GDM1 (cell line): ENCODE measurements at places on chromosomes 12 and 14.

DNA sequence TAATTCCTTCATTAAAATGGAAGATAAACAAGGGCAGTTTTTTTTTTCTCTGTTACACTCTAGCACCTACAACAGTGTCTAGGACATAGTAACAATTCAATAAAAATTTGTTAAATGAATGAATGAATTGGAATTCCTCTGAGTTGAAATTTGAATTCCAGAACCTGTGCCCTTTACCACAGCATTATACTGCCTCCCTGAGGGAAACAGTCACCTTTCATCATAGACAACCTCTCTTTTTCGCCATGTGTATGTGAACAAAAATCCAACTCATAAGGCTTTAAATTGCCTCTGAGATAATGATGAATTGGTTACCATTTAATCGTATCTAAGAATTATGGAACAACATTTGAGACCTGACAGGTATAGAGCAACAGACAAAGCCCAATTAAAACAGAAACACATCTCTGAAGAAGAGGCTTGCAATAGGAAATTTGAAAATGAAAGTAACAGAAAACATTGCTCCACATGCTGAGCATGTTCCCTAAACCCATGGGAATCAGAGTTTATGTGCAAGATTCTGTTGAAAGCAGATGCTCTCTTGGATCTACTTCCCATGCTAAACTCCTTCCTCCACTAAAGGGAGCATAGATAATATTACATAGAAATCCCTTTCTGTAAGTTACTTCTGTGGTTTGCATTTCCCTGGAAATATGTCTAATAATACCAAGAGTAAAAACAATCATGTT is 657.8 kb downstream of the GALC start:
- DNase-seq: no peak

GRCh38 chr14:32561520-32561919 is 232.4 kb downstream of the AKAP6 start:
- DNase-seq: no peak

DNA sequence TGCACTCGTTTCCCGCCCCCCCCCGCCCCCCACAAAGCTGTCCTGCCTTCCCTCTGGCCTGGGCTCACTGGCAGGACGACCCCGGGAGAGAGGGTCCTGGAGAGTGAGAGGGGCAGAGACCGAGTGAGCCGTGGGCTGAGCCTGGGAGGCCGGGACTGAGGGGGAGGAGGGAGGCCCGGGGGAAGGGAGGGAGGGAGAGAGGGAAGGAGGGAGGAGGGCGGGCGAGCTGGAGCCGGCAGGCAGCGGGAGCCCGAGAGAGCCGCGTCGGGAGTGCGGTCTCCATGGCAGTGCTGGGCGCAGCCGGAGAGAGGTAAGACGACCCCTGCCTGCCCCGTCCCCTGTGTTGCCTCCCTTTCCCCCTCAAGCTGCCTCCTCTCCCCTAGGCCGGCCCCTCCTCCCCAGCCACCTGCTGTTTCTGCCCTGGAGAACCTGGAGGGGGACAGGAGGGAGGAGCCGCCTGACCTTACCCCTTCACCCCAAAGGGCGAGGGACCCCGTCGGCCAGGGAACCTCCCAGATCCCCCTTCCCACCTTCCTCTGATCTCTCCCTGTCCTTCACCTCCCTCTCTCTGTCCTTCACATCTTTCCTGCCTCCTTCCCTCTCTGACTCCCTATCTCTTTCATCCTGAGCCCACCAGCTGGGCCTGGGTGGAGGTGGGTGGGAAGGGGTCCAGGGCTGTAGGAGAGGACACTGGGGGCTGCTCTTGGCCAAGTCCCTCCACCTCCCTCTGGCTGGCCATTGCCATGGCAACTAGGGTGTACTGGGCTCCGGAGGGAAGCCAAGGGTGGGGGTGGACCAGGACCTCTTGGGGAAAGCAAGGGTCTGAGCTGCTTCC is at the start of gene GPR162:
Gene GPR162 (plus strand): TSS at position 231 of the 835 bp plus-strand sequence. CDS start 2,078 bp downstream, outside the sequence.
- DNase-seq: peak; percentile 46

DNA sequence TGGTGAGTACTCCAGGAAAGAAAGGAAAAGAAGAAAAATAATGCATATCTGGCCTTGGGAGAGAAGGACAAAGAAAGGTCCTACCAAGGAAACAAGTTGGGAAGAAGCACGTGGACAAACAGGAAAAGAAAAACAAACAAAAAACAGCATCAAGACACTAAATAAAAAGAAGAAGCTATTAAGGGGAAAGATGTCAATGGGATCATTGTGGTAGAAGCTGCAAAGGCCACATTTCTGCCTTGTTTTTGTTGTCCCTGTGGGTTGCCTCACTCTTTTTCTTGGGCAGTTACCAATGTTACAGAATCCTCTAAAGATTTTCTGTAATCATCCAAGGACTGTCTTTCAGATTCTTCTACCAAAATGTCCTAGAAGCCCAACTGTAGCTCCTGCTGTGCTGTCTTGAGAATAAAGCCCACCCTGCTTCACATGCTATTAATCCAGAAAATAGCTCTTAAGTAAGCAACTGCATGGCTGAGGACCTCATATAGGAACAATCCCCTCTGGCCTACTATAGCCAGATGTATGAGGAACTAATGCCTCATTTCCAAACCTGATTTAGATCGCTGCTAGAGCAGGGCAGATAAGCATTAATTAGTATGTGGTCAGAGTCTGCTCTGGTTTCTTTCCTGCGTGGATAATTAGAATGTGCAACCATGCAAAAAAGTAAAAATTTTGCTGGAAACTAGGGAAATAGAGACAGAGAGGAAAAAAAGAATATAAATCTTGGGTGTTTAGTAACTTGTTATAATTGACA is 10.2 kb upstream of the CPNE8 start:
- no peak for DNase-seq

DNA sequence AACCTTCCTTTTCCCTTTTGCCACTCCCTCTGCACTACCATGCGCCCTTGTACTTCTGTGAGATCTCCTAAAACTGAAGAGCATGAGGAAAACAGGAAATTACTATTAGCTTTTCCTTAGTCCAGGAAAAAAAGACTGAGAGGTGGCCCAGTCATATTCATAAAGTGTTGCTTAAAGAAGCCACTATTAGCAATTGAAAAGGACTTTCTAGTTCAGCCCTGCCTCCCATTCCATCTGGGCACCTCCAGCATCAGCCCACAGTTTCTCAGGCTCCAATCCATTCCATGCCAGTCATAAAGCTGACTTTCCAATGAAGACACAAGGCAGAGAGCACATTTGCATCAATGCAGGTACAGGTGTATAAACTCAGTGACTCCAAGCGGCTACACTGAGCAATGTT is 19.9 kb upstream of the AMIGO2 start:
- DNase-seq: no peak

DNA sequence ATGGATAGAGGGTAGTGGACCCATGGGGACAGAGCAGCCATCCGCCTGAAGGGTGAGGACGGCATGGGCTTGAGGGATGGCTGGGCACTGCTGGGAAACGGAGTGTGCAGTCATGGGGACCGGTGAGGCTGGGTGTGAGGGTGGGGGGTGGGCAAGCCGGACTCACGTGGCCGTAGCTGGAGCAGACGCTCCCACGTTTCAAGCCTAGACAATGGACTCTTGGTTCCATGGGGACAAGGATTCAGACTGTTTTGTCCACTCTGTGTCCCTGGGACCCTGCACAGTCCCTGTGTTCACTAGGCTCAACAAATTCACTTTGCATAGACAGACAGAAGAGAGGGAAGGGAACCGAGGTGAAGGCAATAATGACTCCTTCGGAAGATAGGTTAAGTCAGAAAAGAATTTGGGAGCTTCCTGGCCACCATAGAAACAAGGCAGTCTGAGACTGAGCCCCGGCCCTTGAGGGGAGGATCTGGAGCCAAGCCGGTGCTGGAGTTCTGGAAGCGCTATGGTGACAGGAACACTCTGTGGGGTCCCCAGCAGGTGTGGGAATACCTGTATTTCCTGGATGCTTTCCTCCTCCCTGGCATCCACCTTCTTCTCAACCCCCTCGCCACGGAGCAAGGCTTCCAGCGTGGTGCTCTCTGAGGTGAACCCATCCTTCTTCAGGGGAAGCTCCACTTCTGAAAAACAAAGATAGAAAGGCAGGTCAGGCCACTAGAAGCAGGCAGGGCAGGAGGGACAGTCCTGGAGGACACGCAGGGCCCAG is 162.5 kb downstream of the DPF3 start:
- DNase-seq: no peak

GRCh38 chr12:51873251-51873994 is 14.5 kb upstream of the ANKRD33 start:
- no peak for DNase-seq

- DNase-seq: no peak
These were observed 85.8 kb upstream of the TSPAN11 start for GRCh38 chr12:30840715-30841114.

GRCh38 chr12:121358073-121358472 is 5.9 kb upstream of the ANAPC5 start:
- DNase-seq: no peak

GRCh38 chr12:91377436-91377835 is 194.8 kb upstream of the DCN start:
- no peak for DNase-seq

GRCh38 chr14:71141701-71142374 is 234.6 kb downstream of the PCNX1 start:
- no peak for DNase-seq

GRCh38 chr14:52142504-52142903 is 73.6 kb upstream of the NID2 start:
- DNase-seq: no peak

DNA sequence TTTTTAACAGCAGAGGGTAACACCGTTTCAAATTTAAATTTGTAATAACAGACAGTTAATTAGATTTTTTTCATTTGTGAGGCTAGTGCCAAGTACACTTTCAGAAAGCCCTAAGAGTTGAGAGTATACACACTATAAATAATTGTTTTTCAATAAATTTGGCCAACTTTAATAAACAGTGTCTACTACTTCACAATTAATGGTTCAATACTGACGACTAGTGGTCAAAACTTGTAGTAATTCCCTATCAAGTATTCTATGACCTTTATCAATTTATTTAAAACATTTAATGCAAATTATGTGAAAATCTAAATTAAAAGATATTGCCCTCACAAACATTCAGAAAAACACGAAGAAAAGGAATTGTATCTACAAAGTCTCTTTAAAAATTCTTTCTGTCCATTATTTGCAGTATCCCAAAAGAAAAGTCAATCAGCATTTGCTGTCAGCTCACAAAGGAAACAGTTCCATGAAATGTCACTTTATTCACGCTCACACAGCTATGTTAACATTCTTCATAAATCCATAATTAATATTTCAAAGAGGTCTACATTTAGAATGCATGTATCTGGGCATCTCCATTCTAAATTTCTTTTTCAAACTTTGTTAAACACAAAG is 91.2 kb downstream of the CEP128 start:
- DNase-seq: no peak

GRCh38 chr14:49585803-49586672 is at the start of gene RPS29:
Gene RPS29 (minus strand): TSS chr14:49586380. CDS start chr14:49586346, 34 bp downstream.
- DNase-seq: peak; percentile 98

- no peak for DNase-seq
These were observed 46.9 kb downstream of the KLHL28 start for GRCh38 chr14:44914849-44915248.

DNA sequence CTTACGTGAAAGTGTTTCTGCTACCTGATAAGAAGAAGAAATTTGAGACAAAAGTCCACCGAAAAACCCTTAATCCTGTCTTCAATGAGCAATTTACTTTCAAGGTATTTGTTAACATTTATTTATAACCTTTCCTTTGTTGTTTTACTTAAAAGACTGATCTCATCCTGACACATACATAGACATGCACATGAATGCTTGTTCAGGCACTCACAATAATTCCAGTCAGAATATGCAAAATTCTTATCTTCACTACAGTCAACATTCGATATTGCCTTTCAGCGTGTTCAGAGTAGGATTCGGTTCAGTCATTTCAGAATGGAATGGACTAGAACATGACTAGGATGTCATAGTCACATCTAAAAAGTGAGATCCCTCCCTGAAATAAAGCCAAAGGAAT is 394.6 kb downstream of the PAWR start:
- no peak for DNase-seq

- DNase-seq: no peak
These were observed 334.1 kb upstream of the RGS6 start for GRCh38 chr14:71597955-71598660.

- DNase-seq: peak; percentile 73
These were observed 2.6 kb upstream of the SOCS2 start for GRCh38 chr12:93569656-93570551.

DNA sequence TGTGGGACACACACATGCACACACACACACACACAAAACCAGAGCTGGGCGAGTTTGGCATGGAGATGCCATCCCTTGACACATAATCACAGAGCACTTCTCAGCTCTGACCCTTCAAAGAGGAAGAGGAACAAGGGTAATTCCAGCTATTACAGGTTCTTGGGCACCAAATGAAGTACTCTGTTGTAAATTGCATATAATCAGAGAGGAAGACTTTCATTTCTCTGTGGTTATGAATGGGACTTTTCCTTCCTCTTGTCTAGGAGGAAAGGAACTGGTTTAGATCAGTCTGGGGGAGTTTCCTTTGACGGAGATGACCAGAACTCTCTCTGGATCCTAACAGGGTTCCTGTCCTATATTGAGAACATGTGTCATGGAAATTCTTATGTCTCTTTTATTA is 26.4 kb upstream of the FGF6 start:
- DNase-seq: no peak

DNA sequence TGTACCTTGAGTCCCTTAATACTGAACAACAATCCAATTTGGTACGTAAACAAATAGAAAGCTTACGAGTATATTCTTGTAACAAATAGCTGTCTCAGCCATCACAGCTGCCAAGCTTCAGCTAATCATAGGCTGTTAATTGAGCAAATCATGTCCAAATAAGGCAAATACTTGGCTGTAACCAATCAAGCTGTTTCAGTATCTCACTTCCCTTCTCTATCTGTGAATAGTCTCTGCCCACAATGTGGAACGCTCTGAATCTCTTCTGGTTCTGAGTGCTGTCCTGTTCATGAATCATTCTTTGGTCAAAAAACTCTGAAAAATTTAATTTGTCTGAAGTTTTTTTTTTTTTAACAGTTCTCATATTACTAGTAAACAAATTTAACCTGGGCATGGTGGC is 5.8 kb upstream of the NEMF start:
- no peak for DNase-seq

DNA sequence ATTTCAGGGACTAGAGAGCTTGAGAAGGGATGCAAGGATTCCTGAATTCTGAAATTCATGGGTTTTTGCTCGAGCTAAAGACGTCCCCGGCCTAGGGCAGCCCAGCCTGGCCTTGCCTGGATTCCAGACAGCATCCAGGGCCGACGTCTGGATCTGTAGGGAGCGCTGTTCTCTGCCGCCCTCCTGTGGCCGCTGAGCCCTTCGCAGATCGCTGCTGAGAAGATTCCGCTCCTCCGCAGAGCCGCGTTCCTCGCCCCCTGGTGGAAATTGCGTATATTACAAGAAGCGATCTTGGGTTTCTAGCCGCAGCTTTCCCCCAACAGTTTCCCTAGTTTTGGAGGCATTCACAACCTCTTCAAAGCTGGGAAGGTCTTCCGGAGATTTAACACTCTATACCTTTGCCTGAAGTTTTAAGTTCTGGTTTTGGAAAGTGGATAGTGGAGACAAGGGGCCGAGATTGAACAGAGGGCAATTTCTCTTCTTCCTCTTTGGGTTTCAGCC is 5.1 kb downstream of the CISTR start:
- peak; percentile 72 for DNase-seq

GRCh38 chr14:103045371-103045869 is 11.9 kb downstream of the CDC42BPB start:
- no peak for DNase-seq

GRCh38 chr14:91890291-91890749 is 23.0 kb upstream of the TC2N start:
- DNase-seq: no peak

GRCh38 chr12:71967211-71967610 is 28.6 kb downstream of the TPH2 start:
- DNase-seq: no peak
